ENCODE measurements at places on chromosomes 3 and 15.

DNA sequence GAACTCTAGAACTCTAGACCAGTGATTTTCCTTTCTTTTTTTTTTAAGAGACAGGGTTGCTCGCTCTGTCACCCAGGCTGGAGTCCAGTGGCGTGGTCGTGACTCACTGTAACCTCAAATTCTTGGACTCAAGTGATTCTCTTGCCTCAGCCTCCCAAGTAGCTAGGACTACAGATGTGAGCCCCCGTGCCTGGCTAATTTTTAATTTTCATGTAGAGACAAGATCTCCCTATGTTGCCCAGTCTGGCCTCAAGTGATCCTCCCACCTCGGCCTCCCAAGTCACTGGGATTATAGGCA, 359.6 kb downstream of the SHQ1 start:
- DNase-seq, result no peak

DNA sequence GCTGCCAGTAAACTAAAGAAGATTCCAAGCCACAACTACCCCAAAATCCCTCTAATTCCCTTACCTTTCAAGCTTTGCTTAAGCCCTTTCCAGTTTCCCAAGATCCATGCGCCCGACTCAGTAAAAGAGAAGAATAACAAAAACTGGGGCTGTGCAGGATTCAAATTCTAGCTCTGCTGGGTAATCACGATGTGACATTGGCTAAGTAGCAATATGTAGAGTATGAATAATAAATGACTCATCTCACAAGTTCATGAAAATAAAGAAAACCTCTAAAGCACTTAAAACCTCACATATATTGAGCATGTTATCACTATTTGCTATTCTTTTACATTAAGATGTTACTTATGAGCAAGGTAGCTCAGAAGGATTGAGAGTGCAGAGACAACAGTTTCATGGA, 522.2 kb upstream of the ZNF717 start:
- no peak for DNase-seq

GRCh38 chr3:121073011-121073410, 165.0 kb downstream of the STXBP5L start:
- DNase-seq, result no peak

DNA sequence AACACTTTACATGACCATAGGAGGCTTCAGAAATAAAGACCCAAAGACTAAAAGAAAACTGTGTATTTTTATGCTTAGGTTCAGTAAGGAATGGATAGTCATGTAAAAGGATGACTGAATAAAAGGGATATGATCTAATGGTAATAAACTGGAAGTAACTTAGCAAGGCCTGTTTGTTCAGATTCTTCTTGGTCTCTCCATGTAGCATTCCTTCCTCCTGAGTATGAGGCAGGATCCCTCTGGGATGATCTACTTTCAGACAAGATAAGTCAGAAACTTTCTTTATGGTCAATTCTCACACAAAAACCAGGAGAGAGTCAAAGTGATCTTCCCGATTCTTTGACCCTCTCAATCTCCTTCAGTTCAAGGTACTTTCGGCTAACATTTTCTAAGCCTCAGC, 340.8 kb upstream of the DCBLD2 start:
- no peak for DNase-seq

- no peak for DNase-seq
These were observed 51.9 kb downstream of the KY start for GRCh38 chr3:134598763-134599545.

GRCh38 chr3:74642876-74643275, 28.4 kb upstream of the CNTN3 start:
- no peak for DNase-seq

DNA sequence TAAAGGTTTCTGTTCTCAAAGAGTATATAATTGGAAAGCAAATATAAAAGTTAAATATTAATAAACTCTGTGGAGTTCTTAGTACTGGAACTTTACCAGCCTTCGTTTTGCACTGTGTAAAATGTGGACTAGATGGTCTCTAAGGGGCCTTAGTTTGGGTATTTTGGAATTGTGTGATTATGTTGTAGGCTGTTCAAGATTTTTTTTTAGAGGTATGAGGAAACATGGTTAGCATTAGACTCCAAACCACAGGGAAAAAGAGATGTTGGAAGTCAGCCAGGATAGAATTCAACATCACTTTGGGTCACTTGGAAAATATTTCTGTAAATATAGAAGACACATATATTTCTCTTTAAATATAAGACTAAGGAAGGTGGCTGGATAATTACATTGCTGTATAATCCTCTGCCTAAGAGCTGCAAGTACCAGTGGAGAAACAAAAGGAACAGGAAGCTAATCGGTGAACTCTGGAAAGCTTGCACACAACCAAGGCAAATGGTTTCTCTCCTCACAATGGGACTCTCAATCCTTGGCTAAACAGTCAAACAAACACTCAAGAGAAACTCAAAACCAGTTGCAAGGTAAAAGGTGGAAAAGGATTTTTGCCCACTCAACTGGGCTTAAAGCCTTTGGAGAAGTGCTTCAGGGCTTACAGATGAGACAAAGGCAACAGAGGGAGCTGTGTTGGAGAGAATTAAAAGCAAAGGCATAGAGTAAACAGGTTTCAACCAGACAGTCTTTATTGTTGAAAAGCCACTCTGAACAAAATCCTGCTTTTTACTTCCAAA, 141.7 kb downstream of the NR1D2 start:
- no peak for DNase-seq

- DNase-seq, result no peak
These were observed 42.9 kb downstream of the ADCY5 start for GRCh38 chr3:123405936-123406510.

All from activated naive CD4-positive, alpha-beta T cell (primary cell).